Activated CD8-positive, alpha-beta memory T cell treated with anti-CD3 and anti-CD28 coated beads, Interleukin-2, amount 10 ng/mL, durations not matched to agents 7 days and 5 days (primary cell): ENCODE measurements at places on chromosomes 11 and 22. TPM values are rescaled to one million over a fixed set of nuclear protein-coding genes. Genes with fewer than 3 reads are reported as not detected.

DNA sequence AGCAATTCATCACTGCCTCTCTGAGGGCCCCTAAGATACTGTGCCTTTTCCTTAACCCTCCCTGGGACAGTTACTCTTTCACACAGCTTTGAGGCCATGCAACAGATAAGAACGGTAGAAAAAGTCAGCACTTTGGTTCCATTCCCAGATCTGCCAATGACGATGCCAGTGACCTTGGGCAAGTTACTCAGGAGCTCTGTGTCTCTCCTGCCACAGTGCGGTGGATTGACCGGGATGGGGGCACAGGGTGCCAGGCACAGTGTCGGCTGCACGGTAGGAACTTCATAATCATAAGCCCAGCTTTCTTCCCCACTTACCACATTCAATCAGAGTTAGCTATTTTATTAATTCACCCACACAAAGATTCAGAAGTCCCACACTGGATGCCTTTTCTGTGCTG, 1041.8 kb downstream of the TBC1D22A start:
- peak; percentile 12 for DNase-seq
- H3K36me3 ChIP-seq, result no peaks in the 10 kb centered on the region
- H3K27ac ChIP-seq, result no peak overlapping the region
- no peak overlapping the region for H3K4me3 ChIP-seq
- H3K27me3 ChIP-seq, result peaks cover 3% of the 10 kb centered on the region

The SLC37A2 gene
- 1.1 TPM for total RNA-seq

The LTBP3 gene
- 46.2 TPM for total RNA-seq

GRCh38 chr11:215581-216037, 8.1 kb downstream of the RIC8A start:
- DNase-seq, result no peak
- no peaks in the 10 kb centered on the region for H3K27me3 ChIP-seq
- no peak overlapping the region for H3K27ac ChIP-seq
- H3K4me1 ChIP-seq, result peaks cover 14% of the 10 kb centered on the region

The TSSK2 gene
- not detected for total RNA-seq

The DNAJB7 gene
- not detected for total RNA-seq

- no peak for DNase-seq
- no peak overlapping the region for H3K27ac ChIP-seq
- H3K4me1 ChIP-seq, result no peaks in the 10 kb centered on the region
Measured at GRCh38 chr11:126647735-126648134, 292.2 kb downstream of the ST3GAL4 start.
